ENCODE measurements at places on chromosomes 11 and 22.

GRCh38 chr11:129743112-129743815, 72.4 kb upstream of the TMEM45B start:
- no peak for DNase-seq

- peak; percentile 64 for DNase-seq
Observed at GRCh38 chr11:91946397-91946951, 278.1 kb upstream of the FAT3 start.

GRCh38 chr11:3954448-3955298, 99.2 kb downstream of the STIM1 start:
- no peak for DNase-seq

GRCh38 chr22:21450858-21451353, 16.3 kb upstream of the TMEM191C start:
- no peak for DNase-seq

- DNase-seq = no peak
Observed at GRCh38 chr11:64384981-64385944, 26.3 kb downstream of the RPS6KA4 start.

DNA sequence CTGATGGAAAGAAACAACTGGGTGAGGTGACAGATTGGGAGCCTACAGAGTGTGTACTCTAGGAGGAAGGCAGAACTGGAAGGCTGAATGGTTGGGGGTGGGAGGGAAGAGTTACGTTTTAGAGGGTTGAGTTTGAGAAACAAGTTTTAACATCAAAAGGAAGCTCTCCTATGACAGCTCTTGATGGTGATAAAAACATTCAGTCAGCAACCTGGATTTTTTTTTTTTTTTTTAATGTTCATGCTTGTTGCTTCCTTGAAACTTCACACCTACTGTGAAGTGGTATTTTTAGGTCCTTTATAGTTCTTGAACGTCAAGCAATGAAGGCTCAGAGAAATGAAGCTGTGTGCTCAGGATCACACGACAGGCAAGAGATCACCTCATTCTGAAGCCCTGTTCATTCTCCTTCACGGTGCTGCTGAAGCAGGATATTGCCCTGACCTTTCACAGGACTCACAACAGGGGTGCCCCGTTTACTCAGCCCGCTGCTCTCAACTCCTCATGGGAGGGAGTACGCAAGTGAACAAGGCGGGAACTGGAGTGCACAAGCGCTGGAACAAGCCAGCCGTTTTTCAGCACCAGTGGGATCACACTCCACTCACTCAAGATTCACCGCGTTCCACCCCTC, 1.6 kb upstream of the TMEM109 start:
- no peak for DNase-seq

GRCh38 chr11:125569915-125570621, 791 bp downstream of the EI24 start:
- no peak for DNase-seq

- DNase-seq = no peak
Observed at GRCh38 chr11:57330029-57330428, 5.3 kb upstream of the TNKS1BP1 start.

DNA sequence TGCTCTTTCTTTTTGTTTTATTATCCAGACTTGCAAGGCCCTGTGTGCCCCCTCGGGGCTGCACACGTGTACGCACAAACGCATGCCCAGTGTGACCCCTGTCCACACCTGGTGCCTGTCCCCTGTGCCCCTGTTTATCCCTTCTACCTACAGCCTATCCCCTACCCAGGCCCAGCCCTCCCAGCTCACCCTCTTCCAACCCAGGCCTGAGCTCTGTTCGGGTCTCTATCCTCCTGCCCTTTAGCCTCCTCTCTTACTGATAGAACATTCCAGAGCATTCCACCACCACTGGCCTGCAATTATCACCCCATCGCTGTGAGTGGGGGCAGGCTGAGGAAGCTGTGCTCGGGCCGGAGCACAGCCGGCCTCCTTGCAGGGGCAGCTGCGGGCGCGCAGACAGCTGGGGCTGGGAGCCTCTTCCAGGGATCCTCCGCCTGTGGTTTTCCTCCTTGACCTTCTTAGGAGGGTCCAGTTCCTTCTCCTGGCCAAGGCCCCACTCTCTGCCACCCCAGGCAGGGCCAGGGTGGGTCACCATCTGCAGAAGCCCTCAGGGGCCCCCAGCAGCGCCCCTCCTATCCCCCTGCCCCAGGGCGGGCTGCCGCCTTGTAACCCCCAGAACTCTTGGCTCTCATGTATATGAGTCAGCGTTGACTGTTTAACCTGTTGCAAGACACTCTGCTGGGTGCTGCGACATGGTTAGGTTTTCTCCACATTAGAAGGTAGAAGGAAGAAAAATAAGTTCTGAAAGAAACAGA, 41.8 kb upstream of the KCNQ1OT1 start:
- no peak for DNase-seq

Data from DMS 273 treated with DMSO at 0.1 percent for 48 hours (cell line).